ENCODE measurements at places on chromosomes 2 and 18.

- DNase-seq = no peak
Observed at GRCh38 chr18:61750840-61751668, 141.8 kb downstream of the RNF152 start.

GRCh38 chr2:88451811-88452564, 505 bp downstream of the FOXI3 start:
- peak; percentile 37 for DNase-seq

DNA sequence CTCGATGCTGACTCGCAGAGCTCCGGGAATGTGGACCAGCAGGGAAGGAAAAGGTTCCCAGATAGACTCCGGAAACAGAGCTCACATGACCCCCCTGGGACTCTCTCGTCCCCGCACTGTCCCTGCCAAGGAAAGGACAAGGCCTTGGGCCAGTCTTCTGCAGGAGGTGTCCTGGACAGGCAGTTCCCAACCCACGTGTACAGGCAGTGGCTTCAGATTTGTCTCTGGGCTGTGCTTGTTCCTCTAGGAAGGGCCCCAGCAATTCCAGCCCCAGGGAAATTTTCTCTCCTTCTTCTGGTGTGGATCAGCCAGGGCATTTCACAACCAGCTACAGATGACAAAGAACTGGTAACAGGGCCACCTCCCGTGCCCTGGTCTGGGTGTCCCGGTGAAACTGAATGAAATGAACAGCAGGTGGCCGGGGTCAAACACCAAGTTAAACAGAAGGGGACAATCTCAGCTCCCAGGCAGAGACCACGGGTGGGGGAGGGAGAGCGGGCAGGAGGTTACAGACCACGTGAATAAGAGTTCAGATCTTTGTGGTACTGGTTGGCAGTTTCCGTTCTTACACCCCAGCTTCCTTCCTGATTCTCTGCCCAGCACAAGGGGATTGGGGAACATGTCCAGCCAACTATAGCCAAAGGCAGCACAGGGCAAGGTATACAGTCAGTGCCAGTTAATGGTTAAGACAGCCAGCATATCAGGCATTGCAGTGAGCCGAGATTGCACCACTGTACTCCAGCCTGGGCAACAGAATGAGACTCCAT, 52.2 kb upstream of the CAB39 start:
- no peak for DNase-seq

GRCh38 chr2:8380566-8380965, 301.3 kb upstream of the ID2 start:
- peak; percentile 12 for DNase-seq

DNA sequence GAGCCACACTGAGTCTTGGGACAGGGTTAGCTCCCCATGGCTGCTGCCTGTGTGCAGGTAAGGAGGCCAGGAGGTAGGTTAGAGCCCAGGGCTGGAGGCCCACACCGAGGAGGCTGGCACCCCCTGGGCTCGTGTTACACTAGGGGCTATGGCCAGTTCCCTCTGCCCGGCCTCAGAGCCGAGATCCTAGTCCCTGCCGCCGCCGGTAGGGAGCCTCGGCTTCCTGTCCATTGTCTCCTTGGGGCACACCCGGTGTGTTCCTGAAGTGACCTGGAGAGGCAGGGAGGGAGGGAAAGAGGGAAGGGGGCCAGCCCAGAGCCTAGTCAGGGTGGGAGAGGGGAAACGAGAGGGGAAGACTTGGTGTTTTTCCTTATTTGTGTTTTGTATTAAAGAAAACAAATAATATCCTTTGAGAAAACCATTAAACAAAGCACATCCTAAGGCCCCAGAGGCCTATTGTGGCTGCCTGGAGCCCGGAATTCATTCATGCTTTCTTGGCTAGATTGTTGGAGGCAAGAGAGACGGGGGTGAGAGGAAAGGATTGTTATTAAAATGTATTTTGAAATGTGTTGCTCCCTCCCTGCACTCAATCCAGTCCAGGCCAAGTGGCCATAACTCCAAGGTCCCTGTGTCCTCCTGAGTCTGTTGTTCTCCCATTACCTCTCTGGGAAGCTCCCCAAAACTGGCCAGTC, 170.7 kb downstream of the CTIF start:
- DNase-seq = no peak

- no peak for DNase-seq
Observed at GRCh38 chr2:218017211-218018053, 14.6 kb upstream of the TNS1 start.

DNA sequence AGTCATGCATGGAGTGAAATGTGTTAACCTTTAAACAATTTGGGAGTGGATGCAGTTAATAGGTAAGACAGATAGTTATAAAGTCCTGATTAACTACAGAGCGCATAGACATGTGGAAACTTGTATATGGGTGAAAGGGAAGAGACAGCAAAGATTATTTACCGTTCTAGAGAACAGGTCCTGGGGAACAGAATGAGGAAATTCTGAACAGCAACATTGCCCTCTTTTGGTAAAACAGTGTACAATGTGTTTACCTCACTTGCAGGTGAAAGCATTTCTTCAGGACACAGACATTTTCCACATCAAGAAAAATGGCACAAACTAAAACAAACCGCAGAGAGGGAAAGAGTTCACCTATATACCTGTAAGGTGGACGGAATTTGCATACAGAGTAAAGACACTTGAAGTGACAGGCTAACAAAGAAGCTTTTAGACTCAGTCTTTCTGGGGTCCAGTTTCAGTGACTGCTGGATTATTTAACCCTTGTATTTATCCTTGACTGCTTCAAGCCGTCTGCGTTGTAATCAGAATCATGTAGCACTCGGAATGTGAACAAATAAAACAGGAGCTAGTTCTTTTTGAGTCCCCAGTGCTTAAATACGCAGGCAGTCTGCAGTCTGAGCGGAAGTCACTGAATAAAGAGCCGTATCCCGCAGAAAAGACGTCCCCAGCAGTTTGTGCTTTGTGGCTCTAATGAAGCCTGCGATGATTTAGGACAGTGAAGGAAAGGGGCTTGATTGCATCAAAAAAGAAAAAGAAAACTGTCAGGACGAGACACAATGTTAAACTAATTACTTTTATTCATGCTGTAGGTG, 364.8 kb upstream of the GALNT5 start:
- DNase-seq = peak; percentile 64

DNA sequence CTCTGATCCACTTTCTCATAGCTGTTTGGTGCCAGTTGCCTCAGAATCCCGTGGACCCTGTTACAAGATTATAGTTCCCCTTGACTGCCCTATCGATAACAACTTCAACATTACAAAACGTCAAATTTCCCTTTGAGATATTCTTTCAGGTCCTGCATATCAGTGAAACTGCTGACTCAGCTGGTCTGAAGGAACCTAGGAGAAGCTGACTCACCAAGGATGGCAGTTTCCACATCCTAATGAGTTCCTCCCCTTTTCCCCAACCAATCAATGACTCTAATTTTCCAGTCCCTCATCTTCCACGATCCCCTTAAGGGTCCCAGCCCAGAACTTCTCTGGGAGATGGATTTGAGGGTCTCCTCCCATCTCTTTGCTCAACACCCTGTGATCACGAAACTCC, 27.6 kb upstream of the GNAL start:
- DNase-seq = no peak

DNA sequence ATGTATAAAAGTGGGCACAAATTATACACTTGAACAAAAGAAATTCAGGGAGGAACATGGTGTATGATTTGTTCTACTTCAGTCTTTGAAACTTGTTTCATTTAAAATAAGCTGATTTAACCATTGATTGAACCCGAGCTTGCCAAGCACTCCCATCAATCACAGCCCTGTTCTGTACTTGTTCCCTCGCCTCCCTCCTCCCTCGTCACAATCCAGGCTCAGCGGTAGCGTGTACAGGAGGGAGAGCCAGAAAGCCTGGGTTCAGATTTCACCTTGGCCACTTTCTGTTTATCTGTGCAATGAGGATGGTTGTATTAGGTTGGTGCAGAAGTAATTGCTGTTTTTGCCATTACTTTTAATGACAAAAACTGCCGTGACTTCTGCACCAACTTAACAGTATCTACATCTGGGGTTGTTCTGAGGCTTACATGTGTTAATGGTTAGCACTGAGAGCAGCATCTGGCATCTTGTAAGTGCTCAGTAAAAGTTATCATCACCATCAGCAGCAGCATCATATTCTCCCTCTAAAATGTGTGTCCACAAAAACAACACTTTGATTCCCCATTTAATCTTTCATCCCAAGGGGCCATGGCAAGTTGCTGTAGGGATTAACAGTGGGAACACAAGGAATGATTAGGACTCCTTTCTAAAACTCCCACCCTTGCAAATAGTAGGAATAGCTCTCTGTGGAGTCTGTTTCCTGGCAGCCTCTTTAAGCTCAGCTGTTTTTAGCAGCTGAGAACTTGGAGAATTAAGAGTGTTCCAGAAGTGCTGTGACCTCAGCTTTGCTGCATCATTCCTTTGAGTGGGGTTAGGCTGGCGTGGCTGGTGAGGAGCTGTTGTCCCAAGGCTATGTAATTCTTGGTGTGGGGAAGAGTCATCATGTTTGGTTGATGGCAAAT, 4.7 kb downstream of the DPYSL5 start:
- DNase-seq = no peak

GRCh38 chr2:1606046-1606400, 138.3 kb downstream of the PXDN start:
- no peak for DNase-seq

- no peak for DNase-seq
Observed at GRCh38 chr2:20758997-20759396, 63.9 kb downstream of the LDAH start.

- DNase-seq = no peak
Observed at GRCh38 chr2:236915726-236916125, 170.0 kb upstream of the COPS8 start.

DNA sequence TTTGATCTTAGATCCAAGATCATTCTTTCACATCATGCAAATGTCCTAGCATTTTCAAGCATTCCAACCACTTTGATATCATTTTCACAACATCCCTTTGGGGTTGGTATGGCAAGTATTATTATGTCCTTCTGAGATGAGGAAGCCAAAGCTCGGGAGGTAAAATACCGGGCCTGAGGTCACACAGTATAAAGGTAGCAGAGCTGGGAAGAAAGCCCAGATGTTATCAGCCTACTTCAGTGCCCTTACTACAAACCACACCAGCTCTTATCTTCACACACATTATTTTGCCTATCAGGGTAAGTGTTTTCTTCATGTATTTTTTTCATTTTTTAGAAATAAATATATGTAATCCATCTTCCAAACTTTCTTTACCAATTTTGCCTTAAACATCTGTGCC, 4.2 kb upstream of the B4GALT6 start:
- no peak for DNase-seq

DNA sequence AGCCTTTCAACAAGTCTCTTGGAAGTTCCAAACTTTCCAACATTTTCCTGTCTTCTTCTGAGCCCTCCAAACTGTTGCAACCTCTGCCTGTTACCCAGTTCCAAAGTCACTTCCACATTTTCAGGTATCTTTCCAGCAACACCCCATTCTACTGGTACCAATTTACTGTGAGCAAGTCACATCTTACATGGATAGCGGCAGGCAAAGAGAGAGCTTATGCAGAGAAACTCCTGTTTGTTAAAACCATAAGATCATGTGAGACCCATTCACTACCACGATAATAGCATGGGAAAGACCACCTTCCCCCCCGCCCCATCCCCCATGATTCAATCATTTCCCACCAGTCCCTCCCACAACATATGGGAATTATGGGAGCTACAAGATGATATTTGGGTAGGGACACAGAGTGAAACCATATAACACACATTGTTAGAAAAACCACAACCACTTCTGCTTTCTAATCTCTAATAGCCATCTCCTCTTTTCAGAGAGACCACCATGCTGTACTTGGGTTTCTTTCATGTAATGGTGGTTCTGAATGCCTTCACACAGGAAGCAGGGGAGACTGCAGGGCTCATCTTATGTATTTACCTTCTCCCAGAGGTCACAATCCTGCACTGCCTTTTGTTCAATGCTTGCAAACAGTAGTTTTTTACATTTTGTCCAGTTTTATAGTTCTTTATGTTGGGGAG, 46.0 kb upstream of the CALCRL start:
- DNase-seq = no peak

DNA sequence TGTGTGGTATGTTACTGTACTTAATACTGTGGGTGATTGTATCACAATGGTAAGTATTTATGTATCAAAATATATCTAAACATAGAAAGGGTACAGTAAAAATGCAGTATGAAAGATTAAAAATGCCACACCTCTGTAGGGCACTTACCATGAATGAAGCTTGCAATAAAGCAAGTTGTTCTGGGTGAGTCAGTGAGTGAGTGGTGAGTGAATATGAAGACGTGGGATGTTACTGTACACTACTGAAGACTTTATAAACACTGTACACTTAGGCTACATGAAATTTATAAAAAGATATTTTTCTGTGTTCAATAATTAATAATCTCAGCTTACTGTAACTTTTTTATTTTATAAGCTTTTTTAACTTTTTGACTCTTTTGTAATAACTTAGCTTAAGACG, 1162.4 kb upstream of the NRXN1 start:
- no peak for DNase-seq

- no peak for DNase-seq
Observed at GRCh38 chr18:22753130-22753831, 179.8 kb upstream of the RBBP8 start.

- DNase-seq = peak; percentile 9
Observed at GRCh38 chr2:198657512-198658121, 800.1 kb downstream of the SATB2 start.

Measured in NCI-H1417 (cell line).